Body of pancreas (tissue), 4 donors: ENCODE measurements at places on chromosomes 16 and 17. TPM values are rescaled to one million over a fixed set of nuclear protein-coding genes. Genes with fewer than 3 reads are reported as not detected.
A peak's percentile ranks its signal among the peaks of the same experiment; 100 is the strongest.

DNA sequence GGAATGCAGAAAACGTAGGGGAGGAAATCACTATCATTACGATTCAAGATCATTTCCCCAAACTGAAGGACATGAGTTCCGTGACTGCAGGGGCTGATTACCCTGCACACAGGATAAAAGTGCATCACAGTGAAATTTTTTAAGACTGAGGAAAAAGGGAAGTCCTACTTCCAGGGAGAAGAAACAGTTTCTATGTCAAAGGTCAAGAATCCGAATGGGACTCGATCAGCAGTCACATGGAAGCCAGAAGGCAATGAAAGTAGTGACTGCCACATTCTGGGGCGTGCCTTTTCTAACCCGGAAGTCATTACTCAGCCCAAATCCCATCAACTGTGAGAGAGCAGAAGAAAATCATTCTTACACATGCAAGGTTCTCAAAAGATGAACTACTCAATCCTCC, 12.1 kb downstream of the ZZEF1 start:
- peak; percentile 58 for DNase-seq

DNA sequence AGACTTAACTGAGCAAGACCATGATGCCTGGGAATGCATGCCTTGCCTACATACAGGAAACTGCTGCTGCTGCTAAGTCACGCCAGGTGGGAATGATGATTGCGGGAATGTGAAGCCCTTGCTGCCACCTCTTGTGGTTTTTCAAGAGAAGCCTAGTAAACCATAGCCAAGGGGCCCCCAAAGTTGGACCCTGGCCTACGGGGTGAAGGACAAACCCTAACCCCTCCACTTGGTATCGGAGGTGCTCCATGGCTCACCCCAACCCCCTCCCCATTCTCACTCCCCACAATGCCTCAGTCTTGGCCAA, 233.9 kb downstream of the ZNF423 start:
- no peak for DNase-seq

DNA sequence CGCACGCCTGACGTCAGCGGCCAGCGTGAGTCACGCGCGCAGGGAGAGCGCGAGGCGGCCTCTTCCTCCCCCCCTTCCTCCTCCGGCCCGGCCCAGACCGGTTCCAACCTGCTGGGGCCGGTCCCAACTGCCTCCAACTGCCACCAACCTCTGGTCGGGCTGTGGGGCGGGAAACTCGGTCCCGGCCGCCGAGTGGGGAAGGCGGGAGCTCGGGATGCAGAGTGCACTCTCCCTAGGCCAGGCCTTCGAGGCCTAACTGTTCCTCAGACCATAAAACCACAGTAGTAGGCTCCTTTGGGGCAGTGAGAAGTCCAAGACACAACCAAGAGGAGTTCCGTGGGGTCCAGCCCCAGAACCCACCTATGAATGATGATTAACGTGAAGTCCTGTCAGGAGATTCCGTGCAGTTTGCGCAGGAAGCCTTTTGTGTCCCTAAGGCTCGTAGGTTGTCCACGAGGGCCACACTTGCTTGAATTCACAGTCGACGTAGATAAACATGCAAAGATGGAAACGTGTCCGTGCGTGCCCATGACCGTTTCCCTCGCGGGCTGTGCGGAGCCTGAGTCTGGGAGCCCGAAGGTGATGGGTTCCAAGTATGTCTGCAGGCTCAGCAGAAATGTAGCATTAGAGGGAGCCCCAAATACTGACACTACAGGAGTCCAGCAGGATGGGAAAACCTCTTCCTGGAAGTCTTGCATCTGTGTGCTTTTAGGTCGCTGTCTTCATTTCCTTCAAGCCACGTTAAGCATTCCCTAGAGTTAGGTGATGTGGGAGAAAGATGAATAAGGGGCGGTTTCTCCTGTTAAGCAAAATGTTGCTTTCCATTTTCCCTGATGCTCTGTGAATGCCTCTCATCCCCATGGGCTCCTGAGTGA, 647 bp downstream of the UNK start:
- DNase-seq, result peak; percentile 94

- DNase-seq, result no peak
Measured at GRCh38 chr16:81842564-81843242, 63.6 kb downstream of the PLCG2 start.

DNA sequence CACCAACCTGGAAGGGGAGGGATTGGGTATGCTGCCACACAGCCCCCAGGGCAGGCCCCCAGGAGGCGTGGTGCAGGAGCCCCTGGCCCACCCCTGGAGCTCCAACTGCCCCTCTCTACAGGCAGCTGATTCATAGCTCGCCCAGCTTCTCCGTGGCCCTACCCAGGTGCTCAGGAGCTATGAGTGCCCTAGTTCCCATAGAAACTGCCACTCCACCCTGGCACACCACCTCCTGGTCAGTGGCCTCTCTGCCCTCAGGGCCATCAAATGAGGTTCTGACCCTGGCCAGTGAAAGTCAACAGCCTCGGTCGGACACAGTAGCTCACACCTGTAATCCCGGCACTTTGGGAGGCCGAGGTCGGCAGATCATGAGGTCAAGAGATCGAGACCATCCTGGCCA, 18.0 kb downstream of the CNGB1 start:
- no peak for DNase-seq

DNA sequence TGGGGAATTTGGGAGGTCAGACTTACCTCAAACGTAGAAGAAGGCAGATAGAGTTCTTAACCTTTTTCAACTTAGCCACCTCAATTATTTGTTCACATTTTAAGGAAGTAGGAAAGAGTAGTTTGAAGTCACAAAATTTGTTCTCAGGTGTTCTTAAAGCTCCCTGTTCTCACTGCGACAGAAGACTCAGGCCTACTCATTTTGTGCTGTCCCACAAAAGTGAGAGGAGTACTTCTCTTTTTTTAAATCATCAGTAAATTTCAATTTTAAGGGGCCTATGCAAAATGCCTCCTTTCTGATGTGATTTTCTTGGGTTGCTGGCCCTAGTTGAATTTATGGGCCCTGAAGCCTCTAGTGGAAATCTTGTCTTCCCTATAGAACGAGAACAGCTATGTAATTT, 133.4 kb downstream of the MAP2K6 start:
- DNase-seq, result no peak

GRCh38 chr16:24769806-24770205, 40.4 kb downstream of the TNRC6A start:
- no peak for DNase-seq

DNA sequence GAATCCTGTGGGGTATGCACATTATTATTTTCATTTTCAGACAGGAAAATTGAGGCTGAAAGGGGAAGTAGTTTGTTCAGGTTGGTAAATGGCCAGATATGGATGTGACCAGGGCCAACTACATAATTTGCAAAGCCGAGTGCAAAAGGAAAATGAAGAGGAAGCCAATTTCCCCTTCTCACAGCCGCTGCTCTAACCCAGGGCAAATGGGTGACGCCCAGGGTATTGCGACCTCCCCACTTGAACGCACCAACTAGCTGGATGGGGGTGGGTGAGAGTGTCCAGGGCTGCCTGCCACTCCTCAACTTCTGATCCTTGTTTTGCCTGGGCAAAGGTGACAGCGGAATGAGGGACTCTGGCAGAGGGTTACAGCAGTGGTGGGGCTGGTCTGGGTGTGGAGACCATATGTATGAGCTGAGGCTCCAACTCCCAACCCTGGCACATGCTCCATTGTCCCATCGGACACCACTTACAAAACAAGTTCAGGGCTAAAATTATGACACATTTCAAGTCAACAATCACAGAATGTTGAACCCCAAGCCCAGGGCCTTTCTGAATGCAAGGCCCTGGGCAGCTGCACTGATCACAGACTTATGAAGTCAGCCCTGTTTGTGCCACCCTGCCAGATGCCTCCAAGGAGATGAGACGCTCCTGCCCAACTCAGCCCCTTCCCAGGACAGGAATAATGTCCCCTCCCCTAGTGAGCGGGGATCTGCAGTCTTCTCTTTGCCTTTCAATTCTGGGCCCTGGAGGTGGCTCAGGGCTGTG, 1.7 kb downstream of the ANKRD40CL start:
- DNase-seq, result no peak

DNA sequence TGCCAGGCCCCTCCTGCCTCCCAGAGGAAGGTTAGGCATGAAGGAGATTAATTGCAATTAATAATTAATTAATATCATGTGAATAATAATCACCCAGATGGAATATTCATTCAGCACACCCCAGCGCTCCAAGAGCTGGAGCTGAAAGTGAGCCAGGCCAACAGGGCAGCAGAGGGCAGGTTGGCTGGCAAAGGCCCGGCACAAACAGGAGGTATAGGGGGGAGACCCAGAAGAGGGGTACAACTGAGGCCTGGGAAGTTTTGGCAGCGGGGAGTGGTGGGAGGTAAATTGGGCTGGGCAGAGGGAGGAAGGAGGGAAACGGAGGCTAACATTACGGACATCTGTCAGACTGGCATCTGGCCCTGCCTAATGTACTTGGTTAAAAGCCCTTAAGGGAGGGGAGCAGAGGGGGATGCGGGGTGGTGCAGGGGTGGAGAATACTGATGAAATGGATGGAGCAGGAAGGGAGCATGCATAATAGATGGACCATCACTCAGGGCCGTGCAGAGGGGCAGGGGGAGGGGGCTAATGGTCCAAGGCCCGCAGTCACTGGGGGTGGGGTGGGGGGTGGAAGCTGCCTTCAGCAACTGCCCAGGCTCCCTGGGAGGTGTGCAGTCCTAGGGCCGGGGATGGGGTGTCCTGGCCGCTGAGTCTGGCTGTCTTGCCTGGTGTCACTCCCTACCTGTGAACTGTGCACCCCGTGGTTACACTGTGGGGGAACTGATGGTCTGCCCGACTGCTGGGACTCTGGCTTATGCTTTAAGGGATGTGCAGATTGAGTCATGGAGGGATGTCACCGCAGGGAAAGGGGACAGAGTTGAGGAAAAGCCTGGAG, 1.9 kb downstream of the ADAM11 start:
- no peak for DNase-seq

DNA sequence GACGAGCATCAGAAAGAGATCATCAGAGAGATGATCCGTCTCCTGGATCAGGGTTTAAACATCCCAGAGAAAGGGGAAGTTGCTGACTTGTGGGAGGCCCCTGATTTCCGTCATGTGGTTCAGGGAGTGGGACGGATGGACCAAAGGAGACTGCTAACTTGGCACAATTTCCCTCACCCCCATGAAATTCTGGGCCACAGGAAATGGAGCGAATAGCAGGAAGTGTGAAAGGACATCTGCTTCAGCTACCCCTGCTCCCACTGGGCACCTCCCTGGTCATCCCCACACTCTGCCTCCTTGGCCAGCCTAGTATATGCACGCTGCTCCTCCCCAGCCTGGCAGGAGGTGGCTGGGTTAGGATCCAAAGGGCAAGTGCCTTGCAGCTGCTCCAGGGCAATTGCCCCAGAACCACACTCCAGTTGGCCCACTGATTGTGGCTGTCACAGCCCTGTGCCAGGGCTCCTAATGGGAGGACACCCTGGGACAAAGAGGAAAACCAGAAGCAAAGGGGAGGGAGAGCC, 1.3 kb downstream of the ARRB2 start:
- DNase-seq, result no peak

GRCh38 chr16:55506708-55507107, 2.2 kb upstream of the LPCAT2 start:
- DNase-seq, result no peak

DNA sequence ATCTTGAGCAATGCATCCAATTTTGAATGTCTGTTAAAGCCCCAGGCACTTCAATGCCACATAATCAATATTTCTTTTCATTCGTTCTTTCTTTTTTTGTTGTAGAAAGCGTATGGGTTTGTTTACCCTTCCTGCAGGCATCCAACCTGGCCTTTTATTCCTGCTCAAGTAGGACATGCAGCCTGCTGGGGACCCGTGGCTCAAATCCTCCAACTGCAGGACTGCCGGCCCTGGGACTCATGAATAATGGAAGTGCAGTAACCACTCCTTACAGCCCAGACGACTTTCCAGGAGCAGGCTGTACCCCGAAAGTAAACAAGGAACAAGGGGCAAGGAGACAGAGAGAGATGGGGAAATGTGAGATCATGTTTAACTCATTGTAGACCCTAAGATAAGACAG, 126.4 kb downstream of the SALL1 start:
- no peak for DNase-seq

- no peak for DNase-seq
Measured at GRCh38 chr17:8121681-8122421, 2.1 kb downstream of the HES7 start.

DNA sequence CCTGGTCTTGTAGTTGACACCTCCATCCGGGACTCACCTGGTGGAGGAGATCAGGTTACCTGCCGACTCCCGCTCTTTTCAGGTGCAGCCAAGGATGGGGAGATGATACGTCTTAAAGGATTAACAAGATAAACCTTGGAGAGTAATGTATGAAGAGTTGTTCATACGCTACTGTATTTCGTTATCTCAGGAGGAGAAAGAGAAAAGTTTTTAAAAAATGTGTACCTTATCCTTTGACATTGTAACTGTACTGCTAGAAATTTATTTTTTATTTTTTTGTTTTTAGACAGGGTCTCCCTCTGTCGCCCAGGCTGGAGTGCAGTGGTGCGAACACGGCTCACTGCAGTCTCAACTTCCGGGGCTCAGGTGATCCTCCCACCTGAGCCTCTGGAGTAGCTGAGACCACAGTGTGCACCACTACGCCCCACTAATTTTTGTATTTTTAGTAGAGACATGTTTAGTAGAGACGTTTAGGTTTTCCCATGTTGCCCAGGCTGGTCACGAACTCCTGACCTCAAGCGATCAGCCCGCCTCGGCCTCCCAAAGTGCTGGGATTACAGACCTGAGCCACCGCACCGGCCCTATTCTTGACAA, 764 bp upstream of the SMURF2 start:
- no peak for DNase-seq

GRCh38 chr16:165539-166374, at the start of gene HBM:
TSS of gene HBM (plus strand) at chr16:165978. CDS start at chr16:165998, 20 bp downstream.
- no peak for DNase-seq

GRCh38 chr17:6166492-6167179, 96.5 kb downstream of the WSCD1 start:
- DNase-seq, result no peak

DNA sequence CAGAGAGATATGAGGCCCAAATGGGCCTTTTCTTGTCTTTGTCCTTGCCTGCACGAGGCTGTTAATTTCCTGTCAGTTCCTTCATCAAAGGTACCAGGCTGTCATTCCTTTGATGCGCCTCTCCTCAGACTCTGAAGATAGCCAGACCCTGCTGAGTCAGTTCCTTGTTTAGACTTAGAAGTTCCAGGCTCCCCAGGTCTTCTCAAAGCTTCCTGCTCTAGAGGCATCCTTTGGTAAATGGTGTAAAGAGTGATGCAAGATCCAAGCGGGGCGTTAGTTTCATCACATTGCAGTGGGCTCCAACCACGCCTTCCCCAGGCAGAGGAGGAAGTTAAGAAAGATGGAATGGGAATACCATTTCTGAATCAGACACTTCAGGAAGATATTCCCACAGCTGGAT, 4.0 kb upstream of the CDH11 start:
- DNase-seq, result no peak

GRCh38 chr16:12126091-12126806, 149.7 kb downstream of the SNX29 start:
- DNase-seq, result no peak

Gene PYY
- not detected for total RNA-seq

Gene AIPL1
- not detected for total RNA-seq

Gene ZFPM1
- total RNA-seq, result 11.4 TPM

Gene WSCD1
- total RNA-seq, result 3.0 TPM

Gene DHRS7C
- total RNA-seq, result not detected

Gene MEOX1
- 2.3 TPM for total RNA-seq

Gene DOC2A
- 0.78 TPM for total RNA-seq
